ENCODE measurements at places on chromosomes 4 and X.

- DNase-seq: no peak
Measured at GRCh38 chr4:41613386-41613785, 75.4 kb downstream of the LIMCH1 start.

- no peak for DNase-seq
Measured at GRCh38 chrX:40849906-40850823, 114.8 kb upstream of the MED14 start.

- no peak for DNase-seq
Measured at GRCh38 chrX:111687305-111687704, 6.3 kb downstream of the ALG13 start.

- DNase-seq: no peak
Measured at GRCh38 chr4:26412381-26413372, 77.6 kb downstream of the CCKAR start.

- DNase-seq: no peak
Measured at GRCh38 chr4:84622959-84623358, 40.0 kb downstream of the CDS1 start.

DNA sequence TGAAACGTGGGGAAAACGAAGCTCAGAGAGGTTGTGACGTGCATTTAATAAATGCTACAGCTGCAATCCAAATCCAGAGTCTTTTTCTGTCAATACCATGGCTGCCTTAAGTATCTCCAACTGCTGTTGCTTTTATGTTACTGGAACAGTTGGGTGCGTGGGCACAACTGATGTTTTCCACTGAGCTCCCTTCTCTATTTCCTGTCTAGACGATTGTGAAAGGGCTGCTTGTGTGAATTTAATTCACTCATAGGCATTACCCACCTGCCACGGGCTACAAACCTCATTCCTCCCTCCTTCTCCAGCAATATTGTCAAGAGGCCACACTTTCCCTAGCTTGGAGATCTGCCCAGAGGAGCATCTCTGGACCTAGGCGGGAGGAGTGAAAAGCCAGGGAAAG lies 526.0 kb downstream of the MID1IP1 start:
- DNase-seq: no peak
